ENCODE measurements at places on chromosomes 5 and 9. TPM values are rescaled to one million over a fixed set of nuclear protein-coding genes. Genes with fewer than 3 reads are reported as not detected.

DNA sequence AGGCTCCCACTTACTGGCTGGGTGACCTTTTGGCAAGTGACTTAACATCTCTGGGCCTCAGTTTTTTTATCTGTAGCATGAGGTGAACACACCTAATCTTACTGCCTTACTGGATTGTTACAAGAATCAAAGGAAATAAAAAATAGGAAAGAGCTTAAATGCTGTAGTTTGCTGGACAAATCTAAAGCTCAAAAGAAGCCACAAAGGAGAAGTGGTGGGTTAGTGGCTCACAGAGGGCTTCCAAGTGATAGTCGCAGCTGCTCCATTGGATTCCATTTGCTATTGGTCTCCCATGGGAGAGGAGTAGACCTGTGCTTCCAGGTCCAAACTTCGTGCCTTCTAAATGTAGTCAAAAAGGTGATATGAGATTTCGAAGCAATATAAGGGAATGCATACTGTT lies 123.6 kb downstream of the SEMA6A start:
- no peak overlapping the region for H3K27ac ChIP-seq
- peaks cover 25% of the 10 kb centered on the region for H3K36me3 ChIP-seq
- peaks cover 11% of the 10 kb centered on the region for H3K4me1 ChIP-seq
- no peak overlapping the region for H3K4me3 ChIP-seq
- DNase-seq, result no peak

- no peaks in the 10 kb centered on the region for H3K36me3 ChIP-seq
- no peaks in the 10 kb centered on the region for H3K27me3 ChIP-seq
- H3K4me1 ChIP-seq, result no peaks in the 10 kb centered on the region
- H3K4me3 ChIP-seq, result no peak overlapping the region
- DNase-seq, result peak; percentile 75
These were observed 10.4 kb upstream of the SLC30A5 start for GRCh38 chr5:69083412-69083811.

DNA sequence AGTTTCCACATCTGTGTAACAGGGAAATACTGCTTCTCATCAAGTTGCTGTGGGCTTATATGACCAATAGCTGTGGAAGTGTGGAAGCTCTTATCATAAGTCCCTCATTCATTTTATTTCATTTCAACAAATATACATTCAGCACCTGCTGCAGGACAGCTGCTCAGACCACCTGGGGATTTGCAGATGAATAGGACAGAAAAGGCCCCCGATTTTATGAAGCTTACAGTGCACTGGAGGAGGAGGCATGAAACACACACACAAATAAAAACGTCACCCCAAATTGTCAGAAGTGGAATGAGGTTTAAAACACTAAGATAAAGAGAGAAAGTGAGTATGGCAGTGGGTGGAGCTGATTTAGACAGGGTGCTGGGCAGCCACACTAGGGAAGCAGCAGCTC lies 107.2 kb downstream of the DRD1 start:
- no peaks in the 10 kb centered on the region for H3K4me1 ChIP-seq
- DNase-seq, result no peak
- no peak overlapping the region for H3K4me3 ChIP-seq
- H3K36me3 ChIP-seq, result no peaks in the 10 kb centered on the region

DNA sequence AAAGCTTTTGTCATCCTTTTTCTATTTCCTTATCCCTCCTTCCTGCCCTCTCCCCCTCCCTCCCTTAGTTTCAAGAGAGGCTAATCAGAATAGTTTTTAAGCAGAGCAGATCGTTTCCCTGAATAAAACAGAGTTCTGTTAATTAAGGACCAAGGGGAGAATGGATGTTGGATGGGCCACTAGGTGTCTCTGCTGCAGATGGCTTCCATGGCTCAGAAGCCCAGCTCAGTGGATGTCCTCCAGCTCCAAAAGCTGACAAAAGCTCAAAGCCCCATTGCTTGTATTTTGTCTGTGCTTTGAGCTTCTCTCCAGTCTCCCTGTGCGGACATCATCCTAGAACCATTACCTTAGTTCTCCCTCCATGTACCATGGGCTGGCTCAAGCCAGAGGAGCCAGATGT lies 21.0 kb upstream of the NPR3 start:
- no peak for DNase-seq
- H3K36me3 ChIP-seq, result peaks cover 8% of the 10 kb centered on the region
- H3K27me3 ChIP-seq, result no peaks in the 10 kb centered on the region
- H3K4me1 ChIP-seq, result no peaks in the 10 kb centered on the region

DNA sequence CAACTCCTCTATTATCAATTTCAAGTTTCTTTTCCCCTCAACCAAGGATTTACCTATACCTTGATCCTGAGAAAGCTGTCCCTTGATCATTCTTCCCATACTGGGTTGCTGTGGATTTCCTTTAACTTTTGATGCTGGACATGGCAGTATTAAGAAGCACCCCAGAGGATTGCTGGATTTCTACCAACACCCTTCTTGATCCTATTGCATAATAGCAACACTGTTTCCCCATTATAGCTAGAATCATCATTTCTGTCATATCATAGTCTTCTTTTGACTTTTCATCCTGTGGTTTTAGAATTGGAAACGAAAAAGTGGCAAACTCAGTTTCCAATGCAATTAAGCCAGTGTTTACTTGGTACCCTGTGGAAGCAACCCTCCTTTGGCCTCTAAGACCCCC lies 154.9 kb downstream of the ARRDC3 start:
- no peaks in the 10 kb centered on the region for H3K4me1 ChIP-seq
- no peaks in the 10 kb centered on the region for H3K27me3 ChIP-seq
- no peak overlapping the region for H3K27ac ChIP-seq
- H3K4me3 ChIP-seq, result no peak overlapping the region
- no peak for DNase-seq

GRCh38 chr9:94259077-94259862 lies at the start of gene ZNF169:
Gene ZNF169 (plus strand): TSS chr9:94259298. CDS start chr9:94278813, 19,515 bp downstream.
- H3K36me3 ChIP-seq, result peaks cover 8% of the 10 kb centered on the region
- H3K27ac ChIP-seq, result no peak within 1 kb of the TSS
- H3K4me3 ChIP-seq, result peak within 1 kb of the TSS; percentile 99
- H3K27me3 ChIP-seq, result no peaks in the 10 kb centered on the region

DNA sequence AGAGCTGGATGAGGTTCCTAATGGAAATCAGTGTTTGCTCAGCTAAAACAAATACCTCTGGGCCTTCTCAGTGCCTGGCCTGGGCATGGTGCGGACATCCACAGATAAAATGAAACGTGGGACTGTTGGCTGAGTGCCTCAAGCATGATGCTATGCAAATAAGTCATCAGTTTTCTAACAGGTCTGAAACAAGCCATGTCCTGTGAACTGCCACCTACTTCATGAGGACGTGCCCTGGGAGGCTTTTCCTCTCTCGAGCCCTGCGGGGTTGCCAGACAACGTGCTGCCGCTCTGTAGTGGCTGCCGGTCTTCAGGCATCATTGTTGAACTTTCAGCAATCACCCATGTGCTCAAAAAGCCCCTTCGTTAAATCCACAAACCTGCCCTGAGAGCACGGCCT lies 240.4 kb upstream of the IRX2 start:
- H3K4me3 ChIP-seq, result no peak overlapping the region
- DNase-seq, result no peak
- no peaks in the 10 kb centered on the region for H3K27me3 ChIP-seq
- H3K4me1 ChIP-seq, result no peaks in the 10 kb centered on the region
- no peaks in the 10 kb centered on the region for H3K36me3 ChIP-seq

GRCh38 chr5:176847726-176848290 lies 37.4 kb downstream of the UNC5A start:
- H3K27me3 ChIP-seq, result no peaks in the 10 kb centered on the region
- DNase-seq, result no peak
- H3K27ac ChIP-seq, result no peak overlapping the region
- H3K36me3 ChIP-seq, result no peaks in the 10 kb centered on the region

- H3K36me3 ChIP-seq, result no peaks in the 10 kb centered on the region
- H3K27me3 ChIP-seq, result no peaks in the 10 kb centered on the region
- DNase-seq, result no peak
- H3K4me3 ChIP-seq, result no peak overlapping the region
These were observed 782.2 kb upstream of the NUDT12 start for GRCh38 chr5:104344809-104345208.

DNA sequence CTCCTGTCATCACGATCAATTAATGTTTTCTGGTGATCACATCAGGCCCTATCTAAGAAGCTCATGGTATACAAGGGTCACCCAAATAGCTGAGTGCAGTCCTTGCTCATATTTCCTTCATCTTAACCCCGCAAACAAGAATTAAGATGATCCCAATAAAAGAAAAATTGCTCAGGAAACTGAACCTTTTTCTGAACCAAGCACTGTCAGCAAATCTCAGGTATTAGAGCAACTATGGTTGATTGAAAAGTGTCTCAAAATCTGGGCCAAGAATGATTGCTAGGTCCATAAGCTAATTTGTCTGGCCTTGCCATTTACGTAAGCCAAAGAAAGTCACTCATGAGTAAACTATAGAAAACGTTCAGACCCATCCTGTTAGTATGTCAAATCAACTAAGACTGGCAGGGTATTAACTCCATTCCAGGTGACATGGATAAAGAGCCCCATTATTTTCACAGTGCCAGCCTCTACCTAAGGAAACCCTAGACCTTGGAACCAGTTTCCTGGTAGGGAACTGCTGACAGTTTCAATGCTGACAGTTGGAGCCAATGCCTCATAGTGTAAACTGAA lies 209.3 kb downstream of the DEPDC1B start:
- DNase-seq, result no peak
- H3K4me3 ChIP-seq, result no peak overlapping the region
- H3K27ac ChIP-seq, result no peak overlapping the region
- no peaks in the 10 kb centered on the region for H3K4me1 ChIP-seq
- no peaks in the 10 kb centered on the region for H3K27me3 ChIP-seq

The TRAF2 gene
- total RNA-seq, result 48.8 TPM

The BRIX1 gene
- total RNA-seq, result 72.2 TPM

The SPRY4 gene
- 92.4 TPM for total RNA-seq

The FOXD4L4 gene
- 0.26 TPM for total RNA-seq

The PNPLA7 gene
- total RNA-seq, result 1.6 TPM

The CNTNAP3B gene
- total RNA-seq, result 4.7 TPM

The ACOT12 gene
- not detected for total RNA-seq

The NOL6 gene
- total RNA-seq, result 66.3 TPM
